ENCODE measurements at places on chromosomes 12 and 14.

DNA sequence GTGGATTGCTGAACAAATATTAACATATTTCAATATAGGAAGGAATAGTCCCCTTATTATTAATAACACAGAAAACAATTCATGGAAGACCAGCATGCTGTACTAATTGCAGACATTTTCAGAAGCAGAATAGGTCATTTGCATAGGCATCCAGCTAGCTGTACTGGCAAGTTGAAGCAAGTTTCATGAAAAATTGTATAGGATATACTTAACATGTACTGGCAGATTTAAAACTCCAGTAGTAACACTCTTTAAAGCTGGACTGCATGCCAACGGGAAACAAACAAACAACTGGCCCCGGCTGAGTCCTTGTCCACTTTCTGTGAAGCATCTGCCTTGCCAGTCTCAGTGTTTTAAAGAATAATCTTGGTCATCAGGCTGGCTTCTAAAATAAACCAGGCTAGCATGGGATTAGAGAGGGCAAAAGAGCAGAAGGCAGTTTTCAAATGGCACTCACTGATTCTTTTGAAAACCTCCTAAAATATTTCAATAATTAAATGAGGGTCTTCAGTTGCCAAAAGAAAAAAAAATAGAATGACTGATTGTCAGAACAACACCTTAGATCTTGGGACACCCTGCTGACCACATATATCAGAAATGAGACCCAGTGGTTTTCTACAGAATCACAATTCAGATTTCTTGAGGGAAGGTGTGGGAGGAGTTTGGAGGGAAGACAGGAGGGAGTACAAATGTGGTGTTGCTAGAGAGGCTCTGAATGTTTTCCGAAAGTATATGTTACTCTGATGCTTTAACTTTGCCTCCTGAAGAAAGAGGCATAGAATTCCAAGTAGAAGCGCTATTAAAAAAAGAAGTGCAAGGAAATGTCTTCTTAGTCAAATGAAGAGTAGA, 122.5 kb upstream of the KRAS start:
- no peak overlapping the region for H3K27ac ChIP-seq
- H3K4me3 ChIP-seq, result no peak overlapping the region
- no peaks in the 10 kb centered on the region for H3K36me3 ChIP-seq
- no peak for DNase-seq
- H3K4me1 ChIP-seq, result no peaks in the 10 kb centered on the region
- no peaks in the 10 kb centered on the region for H3K27me3 ChIP-seq

GRCh38 chr12:11228296-11228879, 41.1 kb downstream of the PRB3 start:
- H3K27me3 ChIP-seq, result no peaks in the 10 kb centered on the region
- no peaks in the 10 kb centered on the region for H3K36me3 ChIP-seq
- H3K4me1 ChIP-seq, result no peaks in the 10 kb centered on the region
- no peak for DNase-seq

DNA sequence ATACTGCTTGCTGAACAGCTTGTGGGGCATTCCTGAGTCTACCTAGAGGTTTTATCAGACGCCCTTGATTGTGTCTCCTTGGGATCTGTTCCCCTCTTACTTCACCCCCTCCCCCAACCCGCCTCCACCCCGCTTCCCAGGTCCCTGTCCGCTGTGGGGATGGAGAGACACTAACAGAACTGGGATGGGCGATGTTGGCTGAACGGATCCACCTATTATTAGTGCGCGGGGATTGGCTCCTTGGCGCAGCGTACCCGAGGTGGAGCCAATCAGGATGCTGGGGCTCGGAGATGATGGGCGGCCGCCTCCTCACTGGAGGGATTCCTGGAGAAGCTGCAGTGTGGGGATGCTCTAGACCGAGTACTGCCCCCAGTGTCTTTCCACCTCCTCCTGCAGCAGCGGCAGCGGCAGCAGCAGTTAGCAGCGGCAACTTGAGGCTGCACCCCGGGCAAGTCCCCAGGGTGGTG, at the start of gene SYT1:
TSS of gene SYT1 (plus strand) at position 372 of the 467 bp plus-strand sequence.
- H3K36me3 ChIP-seq, result no peaks in the 10 kb centered on the region
- H3K27me3 ChIP-seq, result no peaks in the 10 kb centered on the region
- no peak within 1 kb of the TSS for H3K27ac ChIP-seq
- peak within 1 kb of the TSS; percentile 61 for H3K4me3 ChIP-seq
- H3K4me1 ChIP-seq, result peaks cover 7% of the 10 kb centered on the region

- H3K4me3 ChIP-seq, result no peak overlapping the region
- peak; percentile 31 for DNase-seq
- H3K4me1 ChIP-seq, result no peaks in the 10 kb centered on the region
- no peaks in the 10 kb centered on the region for H3K27me3 ChIP-seq
- H3K36me3 ChIP-seq, result no peaks in the 10 kb centered on the region
These were observed 114.1 kb upstream of the PRMT8 start for GRCh38 chr12:3376779-3377455.

DNA sequence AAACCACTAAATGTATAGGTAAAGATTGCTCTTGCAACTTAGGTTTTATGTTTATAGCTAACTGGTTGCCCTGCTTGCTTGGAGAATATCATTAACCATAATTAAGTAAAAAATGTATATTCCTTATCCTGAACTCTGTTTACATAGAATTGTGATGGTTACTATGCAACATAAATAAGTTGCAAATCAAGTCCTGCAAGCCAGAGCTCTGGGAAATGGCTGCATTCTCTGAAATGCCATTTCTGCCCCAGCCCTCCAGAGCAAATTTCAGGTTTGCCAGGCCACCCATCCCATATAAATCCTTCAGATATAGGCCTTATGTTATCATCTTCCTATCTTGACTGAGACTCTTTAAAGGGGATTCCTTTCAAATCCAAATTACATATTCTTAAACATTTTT, 118.4 kb upstream of the MYF6 start:
- no peaks in the 10 kb centered on the region for H3K4me1 ChIP-seq
- no peaks in the 10 kb centered on the region for H3K27me3 ChIP-seq
- H3K27ac ChIP-seq, result no peak overlapping the region
- H3K4me3 ChIP-seq, result no peak overlapping the region
- DNase-seq, result no peak

- H3K36me3 ChIP-seq, result peaks cover 7% of the 10 kb centered on the region
- H3K27ac ChIP-seq, result peak overlapping the region; percentile 46
- no peak overlapping the region for H3K4me3 ChIP-seq
- no peaks in the 10 kb centered on the region for H3K27me3 ChIP-seq
- H3K4me1 ChIP-seq, result peaks cover 2% of the 10 kb centered on the region
These were observed 22.8 kb downstream of the ATF1 start for GRCh38 chr12:50786498-50787231.

GRCh38 chr12:120474616-120474960, 5.0 kb upstream of the SRSF9 start:
- no peak overlapping the region for H3K4me3 ChIP-seq
- H3K36me3 ChIP-seq, result no peaks in the 10 kb centered on the region
- DNase-seq, result peak; percentile 68
- H3K27me3 ChIP-seq, result no peaks in the 10 kb centered on the region
- H3K27ac ChIP-seq, result no peak overlapping the region

DNA sequence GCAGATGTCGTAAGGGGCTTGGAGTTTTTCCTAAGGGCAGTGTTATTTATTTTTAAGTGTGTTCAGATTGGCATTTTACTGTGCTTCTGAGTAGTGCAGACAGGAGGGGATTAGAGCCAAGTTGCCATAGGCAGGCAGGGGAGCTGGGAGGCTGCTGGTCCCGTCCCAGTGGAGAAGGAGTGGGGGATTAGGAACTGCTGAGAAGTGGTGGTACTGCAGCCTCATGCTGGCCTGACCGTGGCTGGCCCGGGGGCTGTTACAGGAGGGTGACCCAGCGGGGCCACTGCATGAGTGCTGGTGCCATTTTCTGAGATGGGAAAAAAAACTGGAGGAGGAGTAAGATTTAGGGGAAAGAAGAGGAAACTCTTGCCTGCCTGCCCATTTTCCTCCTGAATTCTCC, 52.3 kb upstream of the DLK1 start:
- H3K36me3 ChIP-seq, result no peaks in the 10 kb centered on the region
- H3K4me3 ChIP-seq, result no peak overlapping the region
- H3K27me3 ChIP-seq, result no peaks in the 10 kb centered on the region
- no peak for DNase-seq

- H3K4me3 ChIP-seq, result no peak overlapping the region
- H3K4me1 ChIP-seq, result peaks cover 40% of the 10 kb centered on the region
- no peaks in the 10 kb centered on the region for H3K27me3 ChIP-seq
- H3K36me3 ChIP-seq, result no peaks in the 10 kb centered on the region
- DNase-seq, result peak; percentile 67
- peak overlapping the region; percentile 86 for H3K27ac ChIP-seq
These were observed 167.8 kb upstream of the HIF1A start for GRCh38 chr14:61527325-61528100.

GRCh38 chr12:131984334-131984733, 34.6 kb downstream of the EP400 start:
- H3K27ac ChIP-seq, result no peak overlapping the region
- H3K27me3 ChIP-seq, result no peaks in the 10 kb centered on the region
- H3K36me3 ChIP-seq, result peaks cover 85% of the 10 kb centered on the region

GRCh38 chr12:46365951-46366379, 6.6 kb downstream of the SLC38A2 start:
- no peak for DNase-seq
- H3K4me3 ChIP-seq, result peak overlapping the region; percentile 98
- H3K27ac ChIP-seq, result no peak overlapping the region
- H3K27me3 ChIP-seq, result no peaks in the 10 kb centered on the region
- H3K36me3 ChIP-seq, result peaks cover 95% of the 10 kb centered on the region
- peaks cover 20% of the 10 kb centered on the region for H3K4me1 ChIP-seq

GRCh38 chr12:32025906-32026305, 66.7 kb downstream of the RESF1 start:
- no peak overlapping the region for H3K27ac ChIP-seq
- no peak overlapping the region for H3K4me3 ChIP-seq
- no peak for DNase-seq
- no peaks in the 10 kb centered on the region for H3K27me3 ChIP-seq
- H3K4me1 ChIP-seq, result no peaks in the 10 kb centered on the region

- no peaks in the 10 kb centered on the region for H3K36me3 ChIP-seq
- peak overlapping the region; percentile 99 for H3K27ac ChIP-seq
- no peaks in the 10 kb centered on the region for H3K27me3 ChIP-seq
- H3K4me1 ChIP-seq, result peaks cover 15% of the 10 kb centered on the region
- peak; percentile 88 for DNase-seq
These were observed 1.1 kb upstream of the LRP1 start for GRCh38 chr12:57127101-57127725.

DNA sequence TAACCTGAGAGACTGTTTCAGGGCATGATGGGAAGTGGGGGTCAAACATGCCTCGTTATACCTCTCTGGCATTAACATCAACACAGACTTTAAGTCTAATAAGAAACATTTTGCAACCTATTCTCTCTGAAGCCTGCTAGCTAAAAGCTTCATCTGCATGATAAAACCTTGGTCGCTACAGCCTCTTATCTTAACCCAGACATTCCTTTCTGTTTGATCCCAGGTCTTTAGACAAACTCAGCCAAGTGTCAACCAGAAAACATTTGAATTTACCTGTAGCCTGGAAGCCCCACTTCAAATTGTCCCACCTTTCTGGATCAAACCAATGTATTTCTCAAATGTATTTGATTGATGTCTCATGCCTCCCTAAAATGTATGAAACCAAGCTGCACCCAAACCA, 9.1 kb downstream of the PPP2R3C start:
- no peaks in the 10 kb centered on the region for H3K27me3 ChIP-seq
- H3K4me1 ChIP-seq, result no peaks in the 10 kb centered on the region
- DNase-seq, result no peak
- no peak overlapping the region for H3K4me3 ChIP-seq
- H3K27ac ChIP-seq, result no peak overlapping the region

DNA sequence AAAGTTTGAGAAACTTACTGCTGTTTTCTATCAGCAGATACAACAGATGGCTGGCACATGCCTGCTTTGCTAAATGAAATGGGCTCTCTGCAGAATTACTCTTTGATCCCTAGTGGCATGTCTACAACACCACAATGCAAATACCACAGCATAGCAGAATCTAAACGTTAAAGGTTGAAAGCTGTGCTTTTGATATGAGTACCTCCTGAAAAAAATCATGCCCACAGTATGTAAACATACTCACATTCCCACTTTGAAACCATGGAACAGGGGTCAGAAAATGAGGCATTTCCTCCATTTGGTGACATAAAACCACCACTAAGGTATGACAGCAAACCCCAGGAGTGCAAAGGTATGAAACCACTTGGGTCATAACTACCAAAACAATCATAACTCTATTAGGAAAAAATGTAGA, 7.5 kb downstream of the WIF1 start:
- H3K4me3 ChIP-seq, result no peak overlapping the region
- H3K27ac ChIP-seq, result no peak overlapping the region
- H3K4me1 ChIP-seq, result no peaks in the 10 kb centered on the region
- H3K36me3 ChIP-seq, result no peaks in the 10 kb centered on the region
- no peaks in the 10 kb centered on the region for H3K27me3 ChIP-seq
- DNase-seq, result no peak
